ENCODE measurements at places on chromosomes 2 and 18. TPM values are rescaled to one million over a fixed set of nuclear protein-coding genes. Genes with fewer than 3 reads are reported as not detected.
A peak's percentile ranks its signal among the peaks of the same experiment; 100 is the strongest.

GRCh38 chr2:190532581-190532980, 1.9 kb downstream of the NEMP2 start:
- DNase-seq: no peak

LAMA3 gene
- 4.0 TPM for polyA plus RNA-seq

DNA sequence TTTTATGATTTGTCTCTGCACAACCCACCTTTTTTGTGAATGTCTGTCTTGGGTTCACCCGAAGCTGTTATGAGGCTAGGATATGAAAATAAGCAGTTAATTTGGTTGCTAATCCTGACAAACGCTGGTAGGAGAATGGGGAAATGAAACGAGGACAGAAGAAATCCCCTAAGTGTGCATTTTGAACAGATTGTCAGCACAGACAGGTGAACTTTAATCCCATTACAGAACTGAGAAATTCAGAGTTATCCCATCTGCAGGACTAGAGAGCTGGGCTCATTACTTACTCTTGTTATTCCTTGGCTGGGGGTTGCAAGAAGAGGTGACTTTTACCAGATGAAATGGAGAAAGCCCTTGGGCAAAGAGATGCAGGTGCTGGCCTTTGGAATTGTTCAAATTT, 123.3 kb upstream of the NYAP2 start:
- DNase-seq: no peak

DNA sequence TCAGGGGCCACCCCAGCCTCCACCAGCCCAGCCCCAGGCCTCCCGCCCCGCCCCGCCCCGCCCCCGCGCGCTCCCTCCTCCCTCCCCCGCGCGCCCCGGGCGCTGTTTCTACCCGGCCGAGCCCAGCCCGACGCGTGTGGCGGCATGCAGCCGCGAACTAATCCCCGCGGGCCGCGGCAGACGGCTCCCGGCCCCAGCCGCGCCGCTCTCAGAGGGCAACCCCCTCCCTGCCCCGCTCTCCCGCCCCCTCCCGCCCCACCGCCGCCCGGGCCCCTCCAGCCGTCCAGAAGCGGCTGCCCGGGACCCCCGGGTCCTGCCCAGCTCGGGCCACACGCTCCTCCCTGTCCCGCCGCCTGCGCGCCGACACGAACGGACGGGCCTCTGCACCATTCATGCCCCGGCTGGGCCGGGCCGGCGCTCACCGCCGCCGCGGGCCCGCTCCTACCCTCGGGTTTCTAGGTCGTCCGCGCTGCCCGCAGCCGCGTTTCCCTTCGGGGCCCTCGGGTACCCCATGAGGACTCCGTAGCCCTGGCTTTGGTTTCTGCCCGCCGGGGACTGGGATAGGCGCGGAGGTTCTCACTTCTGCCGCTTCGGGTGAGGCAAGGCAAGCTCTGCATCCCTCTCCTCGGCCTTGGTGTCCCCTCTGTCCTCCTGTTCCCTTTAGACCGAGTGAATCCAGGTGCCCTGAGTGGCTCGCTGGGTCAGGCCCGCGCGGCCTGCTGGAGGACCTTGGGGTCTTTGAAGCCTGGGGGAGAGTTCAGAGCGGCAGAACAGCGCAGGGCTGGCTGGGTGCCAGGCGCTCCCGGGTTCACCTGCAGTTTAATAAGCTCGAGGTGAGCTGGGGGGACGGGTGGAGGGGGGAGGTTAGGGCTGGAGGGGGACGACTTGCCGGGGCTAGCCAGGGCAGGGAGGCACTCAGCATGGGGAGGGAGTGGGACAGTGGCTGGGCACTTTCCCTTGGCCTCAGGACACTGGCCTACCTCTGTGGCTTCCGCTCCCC, 3.1 kb downstream of the WNT10A start:
- DNase-seq: no peak

GRCh38 chr2:197072533-197072932, 146.0 kb upstream of the PGAP1 start:
- DNase-seq: no peak

- DNase-seq: no peak
Measured at GRCh38 chr2:122205641-122206040, 450.2 kb downstream of the TSN start.

GRCh38 chr18:8979258-8979988, 123.1 kb upstream of the NDUFV2 start:
- DNase-seq: no peak

GAREM1 gene
- 20.2 TPM for polyA plus RNA-seq

- DNase-seq: no peak
Measured at GRCh38 chr18:58288921-58289797, 245.1 kb downstream of the NEDD4L start.

NCKAP5 gene
- 4.3 TPM for polyA plus RNA-seq

DNA sequence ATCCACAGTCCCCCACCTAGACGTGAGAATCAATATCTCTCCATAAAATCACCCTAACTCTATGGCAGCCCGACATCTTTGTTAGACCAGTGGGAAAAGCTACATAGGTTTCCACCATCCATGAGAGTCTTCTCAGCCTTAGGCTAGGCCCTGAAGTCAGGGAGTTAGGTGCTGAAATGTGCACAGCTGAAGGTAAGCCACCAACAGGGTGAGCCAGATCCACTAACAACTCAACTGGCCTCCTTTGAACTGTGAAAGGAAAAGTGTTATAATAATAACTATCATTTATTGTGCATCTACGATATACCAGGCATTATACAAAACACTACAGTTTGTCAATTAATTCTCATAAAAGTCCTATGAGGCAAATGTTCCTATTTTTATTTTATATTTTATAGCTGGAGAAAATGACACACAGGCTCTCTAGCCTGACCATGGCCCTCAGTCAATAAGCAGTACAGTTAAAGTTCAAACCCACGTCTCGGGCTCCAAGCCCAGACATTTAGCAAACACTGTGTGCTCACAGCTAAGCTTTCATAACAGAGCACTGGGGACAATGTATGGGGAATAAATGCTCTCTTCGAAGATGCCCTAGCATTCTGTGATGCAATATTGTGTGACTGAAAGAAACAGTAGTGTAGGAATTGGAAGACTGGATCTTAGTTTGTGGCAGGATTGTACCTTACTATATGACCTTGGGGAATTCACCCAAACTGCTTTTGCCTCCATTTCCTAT, 11.2 kb upstream of the CYP27C1 start:
- peak; percentile 57 for DNase-seq

GRCh38 chr2:61463769-61464475, 7.0 kb downstream of the USP34 start:
- no peak for DNase-seq

DNA sequence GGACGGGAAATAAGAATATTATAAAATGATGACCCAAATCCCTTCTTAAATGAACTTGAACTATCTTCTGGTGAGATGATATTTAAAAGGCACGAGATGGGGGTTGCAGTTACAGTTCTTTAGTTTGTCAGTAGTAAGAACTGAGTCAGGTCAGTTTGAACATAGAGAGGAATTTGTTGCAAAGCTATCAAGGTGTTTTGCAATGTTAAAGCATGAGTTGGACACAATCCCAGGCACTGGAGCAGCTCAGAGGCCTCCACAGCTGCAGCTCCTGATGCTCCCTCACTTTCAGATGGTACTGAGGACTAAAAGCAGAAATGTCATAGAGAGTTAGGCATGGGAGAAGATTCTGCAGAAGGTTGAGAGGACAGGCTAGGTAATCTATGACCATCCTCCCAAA, 236.0 kb downstream of the BCL2 start:
- DNase-seq: no peak

DNA sequence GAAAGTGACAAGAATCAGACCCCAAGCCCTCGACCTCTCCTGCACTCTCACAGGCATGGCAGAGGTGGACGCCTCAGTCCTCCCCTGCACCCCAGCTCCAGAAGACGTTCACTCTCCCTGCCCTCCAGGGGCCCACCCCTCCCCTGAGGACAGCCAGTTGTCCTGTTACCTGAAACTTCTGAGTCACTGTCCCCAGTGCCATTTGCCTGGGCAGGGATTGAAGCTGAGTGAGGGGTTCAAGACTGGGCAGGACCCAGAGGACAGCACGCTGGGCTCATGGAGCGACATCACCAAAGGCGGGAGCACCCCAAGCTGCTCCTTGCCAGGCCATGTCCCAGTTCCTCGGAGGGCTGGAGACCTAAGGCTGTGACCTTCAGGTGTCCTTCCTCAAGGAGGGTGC, 34.2 kb upstream of the COL6A3 start:
- DNase-seq: no peak

- no peak for DNase-seq
Measured at GRCh38 chr18:38019292-38019691, 453.7 kb upstream of the CELF4 start.

DNA sequence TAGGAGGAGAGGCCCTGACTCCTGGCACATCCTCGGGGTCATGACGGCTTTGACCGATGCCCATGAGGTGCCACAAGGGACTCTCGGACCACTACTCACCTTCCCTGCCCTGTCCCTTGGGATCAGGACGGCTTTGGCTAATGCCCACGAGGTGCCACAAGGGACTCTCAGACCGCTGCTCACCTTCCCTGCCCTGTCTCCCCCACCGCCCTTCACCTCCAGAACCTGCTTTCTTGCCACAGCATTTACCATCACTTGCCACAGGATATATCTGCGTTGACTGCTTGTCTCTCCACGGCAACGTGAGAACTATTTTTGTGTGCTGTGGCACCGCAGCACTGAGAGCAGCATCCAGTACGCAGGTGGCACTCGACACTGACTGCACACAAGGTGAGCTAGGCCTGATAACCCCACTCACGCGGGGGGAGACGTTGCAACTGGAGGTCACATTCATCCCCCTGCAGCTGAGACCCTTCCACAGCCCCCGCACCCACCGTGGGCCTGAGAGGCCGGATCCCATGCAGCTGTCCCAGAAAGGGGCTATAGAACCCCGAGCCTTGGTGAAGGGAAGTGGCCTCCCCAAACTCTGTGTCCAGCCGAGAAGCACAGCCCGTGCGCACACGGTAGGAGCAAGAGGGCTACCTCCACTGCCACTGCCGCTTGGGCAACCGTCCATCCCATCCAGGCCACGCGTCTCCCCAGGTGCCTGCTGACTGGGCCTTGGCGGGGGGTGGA, 47.5 kb downstream of the ANO7 start:
- no peak for DNase-seq

RASGRP3 gene
- polyA plus RNA-seq: 36.0 TPM

DNA sequence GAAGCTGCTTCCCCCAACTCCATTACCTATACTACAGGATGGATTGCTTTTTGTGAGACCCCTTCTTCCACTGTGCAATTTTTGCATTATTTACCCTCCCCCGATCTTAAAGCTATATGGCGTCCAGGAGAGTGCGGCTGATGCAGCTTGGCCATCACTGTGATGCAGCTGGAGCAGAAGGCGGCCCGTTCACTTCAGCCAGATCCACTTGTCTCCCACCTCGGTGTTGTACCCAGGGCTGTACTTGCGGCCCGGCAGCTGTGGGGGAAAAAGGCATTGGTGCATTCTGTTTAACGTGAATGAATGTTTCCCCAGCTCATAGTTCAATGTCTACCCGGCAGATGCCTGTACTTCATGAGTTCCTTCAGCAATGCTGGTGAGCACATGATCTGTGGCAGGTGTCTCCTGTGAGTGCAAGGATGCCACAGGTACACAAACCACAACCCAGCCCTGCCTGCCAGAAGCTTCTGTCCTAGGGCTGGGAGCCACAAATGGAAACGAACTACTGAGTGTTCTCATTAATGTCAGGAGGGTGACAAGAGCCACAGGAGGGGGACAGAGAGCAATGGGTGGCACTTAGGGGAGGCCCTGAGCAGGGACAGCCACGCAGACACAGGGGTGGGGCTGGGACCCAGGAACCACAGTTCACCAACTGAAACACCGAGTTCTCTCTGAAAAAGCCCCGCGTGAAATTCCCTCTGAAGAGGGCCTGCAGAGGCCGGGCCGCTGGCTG, 64.0 kb downstream of the NDUFA10 start:
- no peak for DNase-seq

GRCh38 chr18:52219102-52219501, 120.9 kb upstream of the DCC start:
- DNase-seq: no peak

Data from muscle of arm (tissue), 14 donors.